ENCODE measurements at places on chromosomes 16 and 17.

- no peak for DNase-seq
Observed at GRCh38 chr17:59160157-59161025, 4.8 kb downstream of the PRR11 start.

- DNase-seq, result no peak
Observed at GRCh38 chr17:2770129-2770528, 20.7 kb upstream of the CCDC92B start.

GRCh38 chr17:76191896-76192295 is 48.4 kb downstream of the RNF157 start:
- DNase-seq, result no peak

DNA sequence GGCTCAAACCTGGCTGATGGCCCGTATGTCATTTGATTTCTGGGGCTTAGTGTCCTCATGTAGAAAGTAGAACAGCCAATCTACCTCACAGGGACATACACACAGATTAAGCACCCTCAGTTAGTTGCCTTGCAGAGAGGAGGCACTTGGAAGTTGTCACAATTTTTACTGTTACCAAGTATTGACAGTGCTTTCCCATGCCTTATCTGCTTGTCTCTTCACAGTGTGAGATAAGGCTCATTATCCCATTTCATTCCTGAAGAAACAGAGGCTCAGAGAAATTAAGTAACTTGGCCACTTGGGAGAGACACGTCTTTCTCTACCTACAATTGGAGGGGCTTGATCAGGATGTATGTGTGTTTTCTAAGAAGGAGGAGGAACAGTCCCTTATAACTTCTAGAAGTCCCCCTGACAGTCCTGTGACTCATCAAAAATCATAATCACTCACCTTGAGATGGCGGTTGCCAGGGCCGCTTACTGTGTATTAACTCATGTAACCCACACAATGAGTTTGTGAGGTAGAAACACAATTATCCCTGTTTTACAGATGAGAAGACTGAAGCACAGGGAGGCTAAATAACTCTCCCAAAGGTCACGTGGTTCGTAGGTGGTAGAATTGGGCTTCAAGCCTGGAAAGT is 56.9 kb upstream of the LHX1 start:
- no peak for DNase-seq

Measured in HFFc6 (cell line).